ENCODE measurements at places on chromosomes 7 and 10. TPM values are rescaled to one million over a fixed set of nuclear protein-coding genes. Genes with fewer than 3 reads are reported as not detected.

The MMRN2 gene
- total RNA-seq, result 5.9 TPM

The GPR37 gene
- total RNA-seq, result 18.5 TPM

The ABCB4 gene
- 4.1 TPM for total RNA-seq

The LFNG gene
- 12.8 TPM for total RNA-seq

The ELN gene
- total RNA-seq, result 6.9 TPM

The DPYSL4 gene
- 69.5 TPM for total RNA-seq
